ENCODE measurements at places on chromosomes 2 and 18.

GRCh38 chr2:112980537-112980936 lies 2.7 kb downstream of the IL36G start:
- no peak for DNase-seq

DNA sequence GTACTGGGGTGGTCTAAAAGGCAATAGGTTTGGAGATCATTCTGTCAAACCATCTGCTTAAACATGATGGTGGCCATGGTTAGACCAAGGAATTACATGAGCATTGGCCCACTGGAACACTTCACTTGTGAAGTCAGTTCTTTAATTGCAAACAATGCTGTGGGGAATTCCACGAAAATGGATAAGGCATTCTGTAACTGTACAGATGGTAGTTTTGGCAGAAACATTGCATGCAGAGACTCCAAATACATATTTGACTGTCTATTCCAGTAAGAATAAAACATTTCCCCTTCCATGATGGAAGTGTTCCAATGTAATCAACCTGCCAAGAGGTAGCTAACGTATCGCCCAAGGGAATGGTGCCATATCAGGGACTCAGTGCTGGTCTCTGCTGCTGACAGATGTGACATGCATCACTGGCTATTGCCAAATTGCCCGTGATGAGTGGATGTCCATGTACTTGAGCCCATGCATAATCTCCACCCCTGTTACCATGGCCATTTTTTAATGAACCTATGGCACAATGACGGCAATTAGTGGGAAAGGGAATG lies 417.9 kb downstream of the CDH7 start:
- DNase-seq, result no peak

DNA sequence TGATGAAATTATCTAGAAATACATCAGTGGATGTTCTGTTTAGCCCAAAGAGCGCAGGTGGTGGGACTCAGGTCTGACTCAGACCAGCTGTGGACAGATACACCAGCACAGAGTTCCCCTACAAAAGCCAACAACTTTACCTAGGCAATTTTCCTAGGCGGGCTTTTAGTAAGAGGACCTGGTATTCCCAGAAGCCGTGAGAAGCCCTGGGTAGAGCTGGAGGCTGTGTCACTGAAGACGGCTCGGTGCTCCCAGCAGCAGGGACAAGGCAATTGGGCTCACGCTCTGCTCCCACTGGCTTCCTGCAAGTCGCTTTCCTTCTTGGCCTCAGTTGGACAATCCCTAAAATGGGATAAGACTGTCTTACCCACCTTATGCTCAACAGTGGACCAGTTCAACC lies 41.1 kb downstream of the TPO start:
- no peak for DNase-seq

GRCh38 chr2:59025157-59025757 lies 784.1 kb upstream of the FANCL start:
- peak; percentile 16 for DNase-seq

DNA sequence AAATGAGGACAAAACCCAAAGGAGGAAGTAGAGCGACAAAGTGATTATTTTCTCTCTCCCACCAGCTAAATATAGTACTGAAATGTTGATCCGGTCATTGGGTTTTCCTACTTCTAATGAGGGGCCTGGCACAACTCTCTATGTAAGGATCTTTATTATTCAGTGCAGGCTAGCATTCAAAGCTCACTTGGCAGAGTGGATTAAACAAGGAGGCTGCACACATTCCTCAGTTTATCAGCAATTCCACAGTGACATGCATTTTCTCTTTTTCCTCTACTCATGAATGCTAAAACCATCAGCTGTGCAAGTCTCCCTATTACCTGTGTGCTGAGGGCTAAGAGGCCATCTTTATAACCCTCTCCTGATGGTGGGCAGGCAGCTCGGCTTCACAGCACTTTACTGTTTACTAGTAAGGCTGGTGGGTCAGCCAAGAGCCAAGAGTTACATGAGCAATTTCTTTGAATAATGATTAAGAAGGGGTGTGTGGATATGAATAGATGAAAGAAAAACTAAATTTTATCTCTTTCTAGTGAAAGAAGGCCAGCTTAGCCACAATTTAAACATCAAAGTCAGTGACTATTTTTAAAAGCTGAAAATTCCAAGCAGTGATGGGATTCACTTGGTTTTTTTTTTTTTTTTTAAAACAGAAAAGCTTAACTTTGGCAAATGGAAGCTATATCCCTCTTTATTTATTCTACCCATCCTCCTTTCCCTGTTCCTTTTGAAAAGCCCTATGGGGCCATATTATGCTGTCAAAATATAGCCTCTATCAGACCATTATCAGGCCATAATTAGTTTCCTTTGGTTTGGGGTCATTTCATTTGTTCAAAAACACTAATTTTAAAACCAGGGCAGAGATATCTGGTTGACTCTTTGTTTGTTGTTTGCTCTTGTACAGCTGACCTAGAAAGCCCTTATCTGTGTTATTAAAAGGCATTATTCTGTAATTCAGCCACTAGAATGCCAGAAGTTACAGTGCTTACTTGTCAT lies 111.0 kb downstream of the RBM43 start:
- no peak for DNase-seq

DNA sequence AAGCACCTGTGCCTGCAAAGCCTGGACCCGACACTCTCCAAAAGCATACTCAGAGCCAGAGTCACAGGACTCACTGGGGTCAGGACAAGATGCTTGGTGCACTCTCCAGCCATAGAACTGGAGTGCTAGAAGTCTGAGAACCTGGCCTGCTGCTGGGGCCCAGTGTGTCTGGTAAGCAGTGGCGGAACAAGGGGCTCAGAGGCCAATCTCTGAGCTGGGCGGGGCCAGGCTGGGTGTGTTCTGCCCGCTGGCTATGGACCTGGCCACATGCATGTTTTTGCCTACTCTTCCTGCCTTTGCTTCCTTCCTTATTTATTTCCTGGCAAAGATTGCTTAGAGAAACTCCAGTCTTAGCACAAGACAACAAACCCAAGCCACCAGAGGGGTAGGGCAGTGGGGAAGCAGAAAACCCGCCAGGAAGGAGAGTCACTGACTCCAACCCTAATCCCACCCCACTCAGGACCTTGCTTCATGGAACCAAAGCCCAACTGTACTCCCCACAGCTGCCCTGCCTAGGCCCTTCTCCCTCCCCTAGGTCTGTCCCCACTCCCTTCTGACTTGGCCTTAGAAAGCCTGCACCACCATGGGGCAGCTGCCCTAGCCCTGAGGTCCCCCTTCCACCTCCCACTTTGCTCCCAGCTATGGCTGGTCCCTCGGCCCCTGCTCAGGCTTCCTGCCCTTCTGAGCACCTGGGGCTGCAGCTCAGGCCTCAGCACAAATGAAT lies 315.5 kb downstream of the CELF4 start:
- DNase-seq, result no peak

DNA sequence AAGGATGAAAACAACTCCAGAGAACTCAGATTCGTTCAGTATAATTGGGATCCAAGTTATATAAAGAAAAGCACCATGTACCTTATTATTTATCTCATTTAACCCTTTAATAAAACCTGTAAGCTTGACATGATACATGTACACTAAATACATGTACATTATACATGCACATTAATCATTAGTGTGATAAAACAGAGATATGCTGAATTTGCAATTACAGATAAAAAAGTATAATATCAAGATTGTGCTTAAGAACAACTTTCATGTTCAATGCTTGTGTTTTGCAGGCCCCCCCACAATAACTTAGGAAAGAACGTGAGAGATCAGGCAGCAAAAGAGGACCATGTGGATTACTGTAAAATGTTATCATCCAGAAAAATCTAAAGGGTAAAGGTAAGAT lies 385.4 kb upstream of the GYPC start:
- DNase-seq, result no peak

- no peak for DNase-seq
Measured at GRCh38 chr2:212845941-212846340, 305.5 kb downstream of the IKZF2 start.

DNA sequence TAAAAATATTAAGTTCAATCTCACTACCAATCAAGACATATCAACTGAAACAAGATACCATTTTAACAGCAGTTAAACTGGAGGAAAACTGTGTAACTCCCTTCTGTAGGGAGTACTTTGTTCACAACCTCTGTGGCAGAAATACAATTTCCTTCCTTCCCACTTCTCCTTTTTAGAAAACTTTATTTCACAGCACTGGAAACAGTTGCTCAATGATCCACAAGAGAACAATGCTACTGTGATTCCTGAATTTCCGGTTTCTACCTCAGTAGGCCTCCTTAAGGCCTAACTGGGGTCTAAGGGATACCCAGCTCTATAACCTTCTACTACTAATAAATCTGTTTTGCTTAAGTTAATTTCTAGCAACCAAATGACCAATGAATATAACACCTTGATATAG lies 14.1 kb downstream of the TLK1 start:
- DNase-seq, result no peak

DNA sequence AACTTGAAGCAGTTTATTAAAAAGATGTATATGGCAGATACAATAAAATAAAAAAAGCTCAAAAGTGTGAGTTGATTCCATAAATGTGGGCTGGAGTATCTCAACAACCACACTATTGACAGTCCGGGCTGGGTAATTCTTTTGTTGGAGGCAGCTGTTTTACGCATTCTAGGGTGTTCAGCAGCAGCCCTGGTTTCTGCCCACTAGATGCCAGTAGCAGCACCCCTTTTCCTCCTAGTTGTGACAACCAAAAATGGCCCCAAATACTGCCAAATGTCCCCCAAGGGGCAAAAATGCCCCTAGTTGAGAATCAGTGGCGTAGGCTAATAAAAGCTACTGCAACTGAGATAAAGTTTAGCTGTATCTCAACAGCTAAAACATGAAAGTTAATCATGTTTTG lies 44.8 kb downstream of the CHMP3 start:
- DNase-seq, result peak; percentile 56

GRCh38 chr2:216206821-216207220 lies 97.7 kb downstream of the XRCC5 start:
- DNase-seq, result no peak

GRCh38 chr2:45782986-45783385 lies 131.5 kb downstream of the PRKCE start:
- peak; percentile 80 for DNase-seq

- DNase-seq, result no peak
Measured at GRCh38 chr2:45301307-45302277, 292.3 kb upstream of the SIX2 start.

DNA sequence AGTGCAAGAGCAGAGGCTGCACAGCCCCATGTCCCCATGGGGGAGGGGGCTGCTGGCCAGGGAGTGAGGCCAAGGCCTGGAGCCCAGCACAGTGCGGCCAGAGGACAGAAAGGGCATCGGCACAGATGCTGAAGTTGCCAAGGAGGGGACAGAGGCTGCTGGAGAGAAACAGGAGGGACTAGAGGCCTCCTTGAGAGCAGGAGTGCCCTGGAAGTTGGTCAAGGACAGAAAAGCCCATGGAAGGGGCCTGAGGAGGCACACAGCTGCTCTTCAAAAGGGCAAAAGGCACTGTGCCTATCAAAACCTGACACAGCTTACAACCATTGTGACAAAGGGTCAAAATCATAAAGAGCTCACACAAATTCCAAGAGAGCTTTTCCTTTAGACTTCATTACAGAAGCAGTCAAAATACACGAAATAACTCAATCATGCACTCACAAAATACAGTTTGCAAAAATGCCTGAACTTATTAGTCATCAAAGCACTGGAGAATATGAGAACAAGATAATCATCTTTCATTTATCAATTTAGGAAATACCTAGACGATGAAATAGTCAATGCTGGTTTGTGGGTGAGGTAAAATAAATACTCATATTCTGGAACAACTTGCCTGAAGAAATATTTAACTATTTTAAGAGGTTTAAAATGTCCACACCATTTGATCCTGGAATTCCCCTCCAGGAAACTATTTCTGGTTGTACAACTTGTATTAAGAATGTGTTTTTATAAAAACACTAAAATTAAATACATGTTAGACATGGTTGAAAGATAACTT lies 79.6 kb downstream of the USP40 start:
- DNase-seq, result no peak

GRCh38 chr2:128660836-128661235 lies 342.2 kb upstream of the HS6ST1 start:
- no peak for DNase-seq

DNA sequence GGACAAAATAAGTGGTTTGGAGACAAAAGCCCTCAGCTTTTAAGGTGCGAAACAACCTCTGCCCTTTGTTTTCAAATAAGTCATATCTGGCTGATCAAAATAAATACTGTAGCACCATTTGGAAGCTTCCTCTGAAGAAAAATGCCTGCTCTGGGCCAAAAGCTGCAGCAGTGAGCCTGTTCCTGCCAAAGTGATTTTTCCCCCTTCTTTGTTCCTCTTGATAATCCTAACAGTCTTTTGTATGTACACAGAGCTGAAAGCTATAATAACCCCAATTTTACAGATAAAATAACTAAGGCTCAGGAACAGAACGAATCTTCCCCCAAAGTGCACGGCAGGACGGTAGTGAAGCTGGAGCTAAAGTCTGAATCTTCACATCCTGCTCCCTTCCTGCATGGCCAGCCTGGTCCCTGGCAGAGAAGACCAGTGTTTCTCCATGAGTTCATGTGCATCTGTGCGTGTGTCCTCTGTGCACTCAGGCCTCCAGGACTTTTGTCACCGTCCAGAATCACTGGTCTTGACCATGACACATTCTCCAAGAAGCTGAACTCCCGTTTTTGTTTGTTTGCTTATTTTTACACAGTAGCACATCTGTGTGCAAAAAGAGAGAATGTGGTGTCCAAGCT lies 2114.1 kb upstream of the PIK3C3 start:
- DNase-seq, result peak; percentile 20

All from globus pallidus (tissue), 1 donor.